ENCODE measurements at places on chromosomes 6 and 20.
A peak's percentile ranks its signal among the peaks of the same experiment; 100 is the strongest.

GRCh38 chr6:111427341-111428116 lies 55.5 kb downstream of the REV3L start:
- DNase-seq: peak; percentile 82

DNA sequence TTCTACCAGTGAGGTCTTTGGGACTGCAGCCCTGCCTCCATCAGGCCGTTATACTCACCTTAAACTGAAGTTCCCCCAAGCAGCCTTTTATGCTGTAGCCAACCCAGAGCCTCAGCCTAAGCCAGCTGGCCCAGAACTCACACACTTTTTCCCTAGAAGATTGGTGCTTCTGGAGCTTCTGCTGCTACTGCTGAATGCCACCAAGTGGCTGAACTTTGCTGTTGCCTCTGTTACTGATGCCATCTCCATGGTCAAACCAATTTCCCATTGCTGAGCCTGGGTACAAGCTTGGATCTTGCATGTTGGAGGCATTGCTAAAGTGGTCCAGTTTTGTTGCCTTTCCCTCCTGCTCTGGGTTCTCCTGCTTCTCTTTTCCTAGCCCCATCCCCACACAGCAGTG lies 15.0 kb upstream of the TBX18 start:
- peak; percentile 45 for DNase-seq

DNA sequence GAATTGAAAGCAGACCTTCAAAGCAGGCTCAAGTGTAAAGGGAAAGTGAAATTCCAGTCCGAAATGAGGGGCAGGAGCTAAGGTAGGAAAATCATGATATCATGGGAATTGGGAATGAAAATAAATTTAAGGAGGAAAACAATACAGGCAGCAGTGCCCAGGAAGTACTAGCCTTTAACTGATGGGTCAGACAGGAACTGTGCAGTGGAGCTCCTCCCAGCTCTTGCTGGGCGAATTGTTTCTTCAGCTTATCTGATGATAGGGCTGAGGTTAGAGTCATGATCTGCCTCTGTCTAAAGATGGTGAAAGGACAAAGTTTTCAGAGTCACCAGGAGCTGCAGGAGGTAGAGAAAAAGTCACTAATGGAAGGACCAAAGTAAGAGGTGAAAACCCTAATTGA lies 457.9 kb upstream of the PTCHD4 start:
- peak; percentile 1 for DNase-seq

GRCh38 chr6:2454180-2454579 lies 208.8 kb upstream of the GMDS start:
- DNase-seq: peak; percentile 95

GRCh38 chr20:57767441-57767840 lies 57.6 kb upstream of the PMEPA1 start:
- no peak for DNase-seq

- DNase-seq: peak; percentile 52
Measured at GRCh38 chr6:72287801-72288200, 334.1 kb upstream of the KCNQ5 start.

DNA sequence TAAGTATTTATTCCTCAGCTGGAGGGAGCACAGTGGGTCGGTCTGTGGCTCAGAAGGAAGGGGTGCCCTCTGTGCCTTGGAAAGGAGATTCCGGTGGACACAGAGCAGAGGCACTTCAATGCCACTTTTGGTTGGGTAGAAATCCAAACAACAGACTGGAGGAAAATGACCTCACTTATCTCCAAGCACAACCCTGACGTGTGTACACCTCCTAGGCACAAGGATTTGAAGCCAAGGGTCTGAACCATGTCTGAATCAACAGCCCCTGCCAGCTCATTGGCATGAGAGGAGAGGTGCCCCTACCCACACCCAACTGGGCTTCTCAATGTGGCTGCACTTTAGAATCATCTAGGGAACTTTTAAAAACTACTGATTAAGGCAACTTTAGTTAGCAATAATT lies 13.4 kb downstream of the CD24 start:
- no peak for DNase-seq

GRCh38 chr6:119166024-119166784 lies 87.7 kb upstream of the FAM184A start:
- DNase-seq: no peak

DNA sequence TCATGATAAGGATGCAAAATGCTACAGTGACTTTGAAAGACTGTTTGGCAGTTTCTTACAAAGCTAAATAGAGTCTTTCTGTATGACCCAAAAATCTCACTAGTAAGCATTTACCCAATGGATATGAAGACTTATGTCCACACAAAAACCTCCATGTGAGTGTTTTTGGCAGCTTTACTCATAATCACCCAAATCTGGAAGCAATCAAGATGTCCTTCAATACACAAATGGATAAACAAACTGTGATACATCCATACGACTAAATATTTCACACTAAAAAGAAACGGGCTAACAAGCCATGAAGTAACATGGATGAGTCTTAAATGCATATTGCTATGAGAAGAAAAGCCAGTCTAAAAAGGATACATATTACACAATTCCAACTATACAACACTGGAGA lies 117.2 kb downstream of the PDE10A start:
- no peak for DNase-seq

DNA sequence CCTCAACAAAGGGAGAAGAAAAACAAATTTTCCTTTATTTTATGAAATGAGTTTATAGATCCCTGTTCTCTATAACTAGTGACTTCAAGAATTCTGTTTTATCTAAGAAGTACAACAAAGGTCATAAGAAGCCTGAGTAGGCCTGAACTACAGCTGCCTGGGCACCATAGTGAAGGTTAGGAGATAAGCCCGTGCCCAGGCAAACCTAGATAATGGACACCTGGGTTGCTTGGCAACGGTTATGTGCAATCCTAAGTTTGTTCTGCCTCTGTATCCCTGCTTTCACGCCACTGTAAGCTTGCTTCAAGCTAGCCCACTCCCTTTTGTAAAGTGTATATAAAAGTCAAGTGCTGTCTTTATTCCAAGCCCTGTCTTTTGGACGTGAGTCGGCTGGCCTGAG lies 23.2 kb downstream of the SCGN start:
- DNase-seq: no peak

DNA sequence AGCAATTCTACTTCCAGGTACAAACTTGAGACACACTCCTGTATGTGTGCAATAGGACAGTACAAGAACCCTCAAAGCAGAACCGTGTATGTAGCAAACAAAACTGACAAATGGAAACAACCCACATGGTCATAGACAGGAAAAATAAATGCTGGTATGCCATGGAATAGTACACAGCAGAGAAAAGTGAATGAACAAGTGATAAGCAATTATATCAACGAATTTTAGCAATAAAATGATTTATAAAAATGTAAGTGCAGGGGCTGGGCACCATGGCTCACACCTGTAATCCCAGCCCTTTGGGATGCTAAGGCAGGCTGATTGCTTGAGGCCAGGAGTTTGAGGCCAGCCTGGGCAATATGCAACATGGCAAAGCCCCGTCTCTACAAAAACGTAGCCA lies 9.3 kb downstream of the RIPOR3 start:
- no peak for DNase-seq

GRCh38 chr6:80325742-80326141 lies 219.3 kb downstream of the BCKDHB start:
- DNase-seq: no peak

GRCh38 chr6:128284128-128284527 lies 236.3 kb downstream of the PTPRK start:
- peak; percentile 14 for DNase-seq

GRCh38 chr6:128638817-128639216 lies 118.4 kb upstream of the PTPRK start:
- DNase-seq: no peak

GRCh38 chr20:3328501-3328900 lies 79.0 kb downstream of the DNAAF9 start:
- no peak for DNase-seq

GRCh38 chr20:37945091-37945547 lies 42.2 kb downstream of the VSTM2L start:
- DNase-seq: no peak

- no peak for DNase-seq
Measured at GRCh38 chr6:146912730-146913685, 291.2 kb upstream of the STXBP5 start.

GRCh38 chr20:10842116-10842515 lies 168.3 kb upstream of the JAG1 start:
- peak; percentile 66 for DNase-seq
